Stimulated activated CD8-positive, alpha-beta memory T cell treated with anti-CD3 and anti-CD28 coated beads, Interleukin-15, amount 100 ng/mL, for 48 hours (primary cell): ENCODE measurements at places on chromosomes 11 and 22.

DNA sequence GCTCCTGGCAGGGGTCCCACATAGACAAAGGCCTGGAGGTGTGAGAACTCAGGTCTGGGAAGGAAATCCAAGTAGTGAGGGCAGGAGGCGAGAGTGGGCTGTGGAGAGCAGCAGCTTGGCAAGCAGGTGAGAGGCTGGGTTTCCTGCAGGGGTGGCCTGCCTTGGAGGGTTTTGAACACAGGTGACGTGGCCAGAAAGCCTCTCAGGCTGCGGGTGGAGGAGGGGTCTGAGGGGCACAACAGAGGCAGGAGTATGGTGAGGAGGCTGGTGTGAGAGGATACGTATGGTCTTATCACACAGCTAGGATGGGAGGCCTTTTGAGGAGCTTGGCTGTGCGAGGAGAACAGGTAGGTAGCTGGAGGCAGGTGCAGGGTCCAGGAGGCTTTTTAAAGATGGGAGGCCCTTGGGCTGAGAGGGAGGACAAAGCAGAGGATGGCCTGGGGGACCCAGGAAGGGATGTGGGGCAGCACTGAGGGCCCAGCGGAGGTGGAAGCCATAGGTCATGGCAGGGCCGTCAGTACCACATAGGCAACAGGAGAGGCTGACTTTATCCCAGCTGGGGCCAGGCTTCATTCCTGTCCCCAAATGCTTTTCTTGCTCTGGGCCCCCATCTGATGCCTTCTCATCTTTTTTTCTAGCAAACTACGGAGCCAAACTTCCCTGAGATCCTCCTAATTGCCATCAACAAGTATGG, 84.4 kb downstream of the MYO7A start:
- DNase-seq: no peak

GRCh38 chr11:35148163-35148837, 9.3 kb downstream of the CD44 start:
- no peak for DNase-seq

DNA sequence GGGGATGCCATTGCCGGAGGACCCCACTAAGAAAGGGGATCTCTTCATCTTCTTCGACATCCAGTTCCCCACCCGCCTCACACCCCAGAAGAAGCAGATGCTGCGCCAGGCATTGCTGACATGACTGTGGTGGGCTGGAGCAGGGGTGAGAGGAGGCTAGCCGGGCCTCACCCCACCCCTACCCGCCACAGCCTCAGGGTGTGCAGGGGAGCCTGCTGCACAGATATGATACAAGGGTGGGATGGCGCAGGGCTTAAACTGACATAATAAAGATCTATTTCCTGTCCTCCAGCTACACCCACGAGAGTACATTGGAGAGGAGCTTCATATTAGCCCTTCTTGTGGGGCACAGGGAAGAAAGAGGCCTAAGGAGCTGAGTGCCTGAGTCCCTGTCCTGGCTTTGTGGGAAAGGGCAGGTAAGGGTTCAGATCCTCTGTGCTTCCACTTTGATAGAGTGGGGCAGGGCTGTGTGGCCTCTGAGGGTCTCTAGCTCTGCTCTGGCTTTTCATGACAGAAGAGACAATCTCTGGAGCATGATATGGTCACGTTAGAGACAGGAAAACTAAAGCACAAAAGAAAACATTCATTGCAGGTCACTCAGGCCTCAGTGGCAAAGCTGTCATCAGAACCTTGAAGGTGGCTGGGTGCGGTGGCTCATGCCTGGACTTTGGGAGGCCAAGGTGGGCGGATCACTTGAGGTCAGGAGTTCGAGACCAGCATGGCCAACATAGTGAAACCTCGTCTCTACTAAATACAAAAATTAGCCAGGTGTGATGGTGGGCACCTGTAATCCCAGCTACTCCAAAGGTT, 12.4 kb downstream of the UCP2 start:
- DNase-seq: no peak

- DNase-seq: no peak
These were observed 33.6 kb downstream of the ABCC8 start for GRCh38 chr11:17443000-17443399.

DNA sequence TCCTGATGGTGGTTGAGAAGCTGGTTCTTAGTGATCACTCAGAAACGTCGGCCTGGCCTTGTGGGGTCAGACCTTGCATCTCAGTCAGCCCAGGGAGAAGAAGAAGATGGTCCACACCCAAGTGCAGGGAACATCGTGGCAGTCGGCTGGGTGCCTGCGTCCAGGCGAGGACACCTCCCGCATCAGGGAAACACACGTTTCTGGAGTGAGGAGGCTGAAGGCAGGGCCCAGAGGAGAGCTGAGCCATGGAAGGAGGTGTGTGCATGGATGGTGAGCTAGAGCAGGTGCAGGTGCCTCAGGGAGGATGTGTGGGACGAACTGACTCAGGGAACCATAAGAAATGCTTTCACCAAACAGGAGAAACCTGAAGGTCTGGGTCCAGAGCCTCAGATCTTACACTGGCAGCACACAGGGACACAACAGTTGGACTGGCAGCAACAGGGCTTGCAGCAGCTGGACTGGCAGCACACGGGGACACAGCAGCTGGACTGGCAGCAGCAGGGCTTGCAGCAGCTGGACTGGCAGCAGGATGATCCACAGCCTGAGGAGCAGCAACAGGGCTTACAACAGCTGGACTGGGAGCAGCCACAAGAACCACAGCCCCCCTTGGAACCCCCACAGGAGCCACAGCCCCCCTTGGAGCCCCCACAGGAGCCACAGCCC, 632 bp downstream of the KRTAP5-2 start:
- DNase-seq: no peak

- no peak for DNase-seq
These were observed 145.3 kb downstream of the CRYBB2 start for GRCh38 chr22:25364736-25365241.

- DNase-seq: no peak
These were observed 22.6 kb downstream of the CABIN1 start for GRCh38 chr22:24033731-24034130.

DNA sequence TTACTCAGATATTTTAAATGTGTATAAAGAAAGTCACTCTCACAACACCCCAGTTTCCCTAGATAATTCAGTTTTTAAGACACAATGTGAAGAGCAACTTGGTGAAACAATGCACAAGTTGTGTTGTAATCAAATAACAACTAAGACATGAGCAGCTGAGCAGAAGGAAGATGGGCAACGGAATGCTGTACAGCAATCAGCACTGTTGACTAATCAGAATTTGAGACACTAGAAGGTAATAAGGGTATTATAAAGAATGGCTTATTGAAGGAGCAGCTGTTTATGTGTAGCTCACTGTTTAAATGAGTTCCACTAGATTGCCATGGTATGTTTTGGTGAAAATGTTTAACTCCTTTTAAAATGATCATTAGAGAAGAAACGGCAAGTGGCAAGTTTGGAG, 60.1 kb downstream of the SOX6 start:
- DNase-seq: no peak

DNA sequence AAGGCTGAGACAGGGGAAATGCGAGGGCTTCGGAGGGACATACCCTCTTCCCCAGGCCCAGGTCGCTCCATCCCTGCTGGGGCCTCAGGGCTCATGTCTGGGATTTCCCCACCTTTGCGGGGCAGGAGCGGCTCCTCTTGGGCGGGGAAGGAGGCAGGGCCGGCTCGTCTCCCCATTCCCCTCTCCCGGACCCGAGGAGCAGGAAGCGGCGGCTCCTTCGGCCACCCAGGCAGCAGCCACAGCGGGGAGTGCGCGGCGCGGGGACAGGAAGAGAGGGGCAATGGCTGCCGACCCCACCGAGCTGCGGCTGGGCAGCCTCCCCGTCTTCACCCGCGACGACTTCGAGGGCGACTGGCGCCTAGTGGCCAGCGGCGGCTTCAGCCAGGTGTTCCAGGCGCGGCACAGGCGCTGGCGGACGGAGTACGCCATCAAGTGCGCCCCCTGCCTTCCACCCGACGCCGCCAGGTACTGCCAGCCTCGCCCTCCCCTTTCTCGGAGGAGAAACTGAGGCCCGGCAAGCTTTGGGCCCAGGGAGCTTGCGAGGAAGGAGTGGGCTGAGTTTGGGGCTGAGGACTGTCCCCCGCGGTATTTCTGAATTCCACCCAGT, at the start of gene ANKK1:
ANKK1 (plus strand) TSS at position 175 of the 607 bp plus-strand sequence; CDS start at position 281, 106 bp downstream.
- no peak for DNase-seq

DNA sequence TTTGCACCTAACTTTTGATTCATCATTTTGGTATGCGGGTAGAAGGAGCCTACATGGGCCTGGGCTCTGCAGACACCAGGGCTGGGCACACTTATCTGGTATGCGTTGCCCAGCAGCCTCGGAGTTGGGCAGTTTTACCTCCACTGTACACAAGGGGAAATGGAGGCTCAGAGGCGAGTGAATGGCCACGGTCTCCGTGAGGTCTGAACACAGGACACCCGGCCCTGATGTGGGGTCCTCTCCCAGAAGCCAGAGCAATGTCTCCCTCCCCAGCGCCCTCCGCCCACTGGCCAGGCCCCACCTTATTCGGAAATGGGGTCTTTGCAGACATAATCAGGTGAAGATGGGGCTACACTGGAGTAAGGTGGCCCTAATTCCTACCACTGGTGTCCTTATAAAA, 43.7 kb downstream of the OSBPL5 start:
- DNase-seq: no peak

- DNase-seq: no peak
These were observed 12.8 kb downstream of the HPS4 start for GRCh38 chr22:26470807-26471206.

DNA sequence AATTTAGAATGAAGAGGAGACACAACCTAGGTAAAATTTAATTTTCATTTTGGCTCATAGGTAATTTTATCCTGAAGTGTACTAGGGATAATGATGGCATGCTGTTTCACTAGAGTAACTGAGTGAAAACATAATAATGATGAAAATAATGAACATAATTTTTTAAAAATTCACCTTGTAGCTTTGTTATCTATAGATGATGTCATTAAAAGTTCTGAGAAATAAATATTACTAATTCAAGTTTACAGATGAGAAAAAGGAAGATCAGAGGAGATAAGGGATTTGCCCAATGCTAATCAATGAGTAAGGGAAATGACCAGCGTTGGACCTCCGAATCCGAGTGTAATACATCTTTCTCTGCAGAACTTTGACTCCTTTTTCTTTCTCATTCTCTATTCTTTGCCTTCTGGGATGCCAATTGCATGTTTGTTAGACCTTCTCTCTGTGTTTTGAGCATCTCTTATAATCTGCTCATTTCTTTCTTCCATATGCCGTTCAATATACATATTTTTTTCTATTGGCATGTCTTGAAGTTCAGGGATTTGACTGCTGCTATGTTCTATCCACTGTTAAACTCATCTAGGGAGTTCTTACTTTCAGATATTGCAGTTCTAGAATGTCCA, 186.5 kb downstream of the SNX19 start:
- no peak for DNase-seq

- DNase-seq: no peak
These were observed 286.4 kb downstream of the DYNC2H1 start for GRCh38 chr11:103395612-103396011.

DNA sequence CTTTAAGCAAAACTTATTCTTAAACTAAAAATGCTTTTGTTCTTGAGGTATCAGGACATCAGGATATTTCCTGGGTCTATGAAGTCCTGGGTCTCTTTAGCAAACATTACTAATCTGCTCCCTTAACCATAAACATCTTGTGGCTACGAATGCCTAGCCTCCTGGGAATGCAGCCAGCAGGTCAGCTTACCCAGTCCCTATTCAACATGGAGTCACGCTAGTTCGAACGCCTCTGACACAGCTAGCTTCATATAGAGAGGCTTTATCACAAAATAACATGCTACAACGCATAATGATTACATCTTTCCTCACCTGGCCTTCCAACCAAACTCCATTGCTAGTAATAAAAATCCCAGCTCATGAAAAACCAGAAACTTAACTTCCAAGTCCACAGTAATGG, 17.5 kb upstream of the FIBIN start:
- no peak for DNase-seq

GRCh38 chr11:46388619-46389449, 2.7 kb downstream of the CHRM4 start:
- DNase-seq: no peak

- no peak for DNase-seq
These were observed 32.7 kb upstream of the PARVG start for GRCh38 chr22:44147821-44148574.

DNA sequence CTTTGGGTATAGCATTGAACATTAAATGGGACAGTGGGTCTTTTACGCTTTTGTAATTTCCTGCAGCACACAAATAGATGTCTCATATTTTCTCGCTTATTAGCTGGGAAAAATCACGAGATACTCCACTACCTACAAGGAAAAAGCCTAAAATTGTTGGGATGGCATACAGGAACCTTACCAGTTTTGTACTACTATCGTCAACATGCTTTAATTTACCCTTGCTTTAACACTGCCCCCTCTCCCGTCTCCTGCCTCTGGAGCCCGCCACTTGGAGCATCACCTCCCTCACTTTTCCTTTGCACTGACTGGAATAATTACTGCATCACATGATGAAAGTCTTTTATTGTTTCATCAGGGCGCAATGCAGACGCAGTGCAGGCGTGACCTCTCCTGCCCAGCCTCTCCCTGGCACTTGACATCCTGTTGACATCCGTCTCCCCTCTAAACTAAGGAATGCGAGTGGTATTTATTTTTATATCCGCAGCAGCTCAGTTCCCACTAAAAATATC, 1.0 kb upstream of the FNBP4 start:
- no peak for DNase-seq

DNA sequence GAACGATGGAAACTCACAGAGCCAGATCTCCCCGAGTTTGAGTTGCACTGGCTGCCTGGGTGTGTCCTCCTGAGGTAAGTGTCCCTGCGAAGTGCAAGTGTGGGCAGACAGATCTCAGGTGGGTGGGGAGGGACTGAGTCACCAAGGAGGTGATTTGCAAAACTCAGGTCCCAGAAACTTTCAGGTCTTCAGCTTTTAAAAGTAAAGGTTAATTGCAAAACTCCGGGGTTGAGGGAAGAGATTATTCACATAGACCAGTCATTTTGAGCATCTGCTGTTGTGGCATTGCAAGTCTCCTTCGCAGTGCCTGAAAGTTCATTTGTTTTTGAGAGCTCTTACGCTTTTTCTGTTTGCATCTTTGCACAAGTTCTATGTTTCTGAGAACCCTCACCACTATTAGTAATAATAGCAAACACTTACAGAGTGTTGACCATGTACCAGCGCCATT, 7.1 kb downstream of the CD44 start:
- peak; percentile 74 for DNase-seq

DNA sequence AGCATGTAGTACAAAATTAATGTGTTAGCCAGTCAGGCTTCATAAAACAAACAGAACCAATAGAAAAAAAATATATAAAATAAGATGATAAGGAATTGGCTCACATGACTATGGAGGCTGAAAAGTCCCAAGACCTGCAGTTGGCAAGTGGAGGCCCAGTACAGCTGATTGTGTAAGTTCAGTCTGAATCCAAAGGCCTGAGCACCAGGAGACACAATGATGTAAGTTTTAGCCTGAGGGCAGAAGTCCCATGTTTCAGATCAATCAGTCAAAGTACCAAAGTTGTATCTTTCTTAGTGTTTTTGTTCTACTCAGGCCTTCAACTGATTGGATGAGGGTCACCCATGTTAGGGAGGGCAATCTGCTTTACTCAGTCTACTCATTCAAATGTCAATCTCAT, 14.3 kb upstream of the OR10D3 start:
- DNase-seq: no peak

GRCh38 chr11:64298966-64299846, 952 bp upstream of the CATSPERZ start:
- no peak for DNase-seq

DNA sequence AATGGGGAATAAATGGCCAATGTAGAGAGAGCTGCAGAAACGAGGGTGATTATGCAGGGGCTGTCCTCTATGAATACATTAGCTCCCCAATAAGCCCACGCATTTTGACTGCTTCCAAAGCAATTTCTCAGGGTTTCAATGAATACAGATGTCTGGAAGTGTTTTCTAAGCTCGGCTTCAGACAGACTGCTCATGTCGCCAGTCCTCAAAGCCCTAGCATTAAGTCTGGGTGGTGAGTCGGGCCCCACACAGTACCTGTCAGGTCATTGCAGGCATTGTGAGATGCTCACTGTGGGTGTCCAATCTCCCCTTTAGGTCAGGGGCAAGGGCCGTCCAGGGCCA, 17.9 kb upstream of the CSNK2A3 start:
- no peak for DNase-seq
